ENCODE measurements at places on chromosomes 5 and 9. TPM values are rescaled to one million over a fixed set of nuclear protein-coding genes. Genes with fewer than 3 reads are reported as not detected.

Gene GCNT4
- 0.27 TPM for total RNA-seq

DNA sequence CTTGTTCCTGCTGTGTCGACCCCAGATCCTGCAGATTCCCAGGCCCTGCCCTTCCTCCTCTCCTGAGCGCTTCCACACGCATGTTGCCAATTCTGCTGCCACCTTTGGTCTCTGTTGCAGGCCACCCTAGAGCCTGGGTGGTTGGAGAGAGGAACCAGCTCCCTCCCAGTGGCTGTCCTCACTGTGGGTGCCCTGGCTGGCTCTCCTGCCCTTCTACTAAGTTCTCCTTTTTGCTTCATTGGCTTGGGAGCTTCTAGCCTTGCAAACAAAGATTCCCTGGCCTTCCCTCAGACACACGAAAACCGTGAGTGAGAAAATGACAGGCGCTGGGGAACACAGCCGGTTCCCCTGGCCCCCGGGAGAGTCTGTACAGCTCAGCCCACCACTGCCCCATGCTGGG, 14.2 kb upstream of the NCS1 start:
- H3K27me3 ChIP-seq = peaks cover 4% of the 10 kb centered on the region
- DNase-seq = no peak
- H3K4me3 ChIP-seq = no peak overlapping the region
- H3K4me1 ChIP-seq = no peaks in the 10 kb centered on the region

- no peak overlapping the region for H3K27ac ChIP-seq
- no peak for DNase-seq
- no peak overlapping the region for H3K4me3 ChIP-seq
- H3K36me3 ChIP-seq = no peaks in the 10 kb centered on the region
- H3K27me3 ChIP-seq = no peaks in the 10 kb centered on the region
These were observed 556.4 kb upstream of the CTNND2 start for GRCh38 chr5:12460493-12461261.

- H3K4me1 ChIP-seq = peaks cover 30% of the 10 kb centered on the region
- no peak for DNase-seq
- H3K4me3 ChIP-seq = no peak overlapping the region
- no peaks in the 10 kb centered on the region for H3K36me3 ChIP-seq
- no peaks in the 10 kb centered on the region for H3K27me3 ChIP-seq
- H3K27ac ChIP-seq = peak overlapping the region; percentile 81
These were observed 56.9 kb upstream of the GGTA1 start for GRCh38 chr9:121556580-121556979.

GRCh38 chr9:109192732-109193361, 25.8 kb upstream of the FRRS1L start:
- no peak overlapping the region for H3K4me3 ChIP-seq
- no peaks in the 10 kb centered on the region for H3K27me3 ChIP-seq
- DNase-seq = no peak
- no peaks in the 10 kb centered on the region for H3K36me3 ChIP-seq
- no peaks in the 10 kb centered on the region for H3K4me1 ChIP-seq
- H3K27ac ChIP-seq = no peak overlapping the region

Gene IFNA2
- not detected for total RNA-seq

Gene RGS14
- 4.6 TPM for total RNA-seq

Gene SLC25A51
- total RNA-seq = 21.4 TPM

- no peaks in the 10 kb centered on the region for H3K36me3 ChIP-seq
- H3K4me1 ChIP-seq = no peaks in the 10 kb centered on the region
- DNase-seq = no peak
These were observed 66.5 kb downstream of the SV2C start for GRCh38 chr5:76149636-76150035.

DNA sequence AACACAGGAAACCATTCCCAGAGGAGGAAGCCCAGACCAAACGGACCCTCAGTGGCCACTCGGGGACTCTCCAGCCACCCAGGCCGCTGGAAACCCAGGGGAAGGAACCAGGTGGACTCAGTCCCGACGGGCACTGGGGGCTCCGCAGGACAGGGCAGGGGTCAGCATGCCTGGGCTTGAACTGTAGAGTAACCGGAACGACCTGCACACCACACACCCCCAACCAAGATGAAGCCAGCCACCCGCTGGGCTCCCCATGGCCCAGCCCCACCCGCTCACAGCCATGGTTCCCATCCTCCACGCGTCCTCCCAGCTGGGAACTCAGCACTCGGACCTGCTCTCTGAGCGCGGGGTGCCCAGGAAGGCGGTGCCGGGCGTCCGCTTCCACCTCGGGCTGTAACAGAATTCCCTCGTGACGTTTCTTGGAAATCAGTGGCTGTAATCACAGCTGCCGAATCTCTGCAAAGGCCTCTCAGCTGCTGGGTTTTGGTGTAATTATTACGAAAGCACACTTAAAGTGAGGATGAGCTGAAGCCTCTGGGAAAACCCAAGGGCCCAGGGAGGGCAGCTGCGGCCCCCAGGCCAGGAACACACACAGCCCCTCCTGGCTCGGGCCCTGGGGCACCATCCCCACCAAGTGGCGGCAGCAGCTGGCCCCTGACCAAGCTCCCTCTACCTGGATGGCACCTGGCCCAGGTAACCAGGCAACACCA, 13.8 kb downstream of the NACC2 start:
- no peak overlapping the region for H3K4me3 ChIP-seq
- H3K36me3 ChIP-seq = peaks cover 7% of the 10 kb centered on the region

GRCh38 chr9:137582286-137582860, 3.6 kb upstream of the DPH7 start:
- no peaks in the 10 kb centered on the region for H3K27me3 ChIP-seq
- no peak for DNase-seq
- H3K36me3 ChIP-seq = peaks cover 45% of the 10 kb centered on the region
- peaks cover 27% of the 10 kb centered on the region for H3K4me1 ChIP-seq
